ENCODE measurements at places on chromosomes 16 and 17.

- no peak for DNase-seq
Observed at GRCh38 chr17:41549596-41550039, 21.5 kb upstream of the KRT19 start.

- peak; percentile 61 for DNase-seq
Observed at GRCh38 chr16:11949527-11949926, 7.7 kb upstream of the NPIPB2 start.

GRCh38 chr16:15973421-15973820 lies 24.0 kb downstream of the ABCC1 start:
- DNase-seq = no peak

- no peak for DNase-seq
Observed at GRCh38 chr17:19748807-19749193, 702 bp upstream of the ALDH3A1 start.

- no peak for DNase-seq
Observed at GRCh38 chr17:80786470-80786869, 205.2 kb upstream of the CHMP6 start.

GRCh38 chr16:82792693-82793092 lies 165.9 kb downstream of the CDH13 start:
- DNase-seq = no peak

GRCh38 chr16:2276368-2277195 lies 8.7 kb upstream of the RNPS1 start:
- DNase-seq = no peak

DNA sequence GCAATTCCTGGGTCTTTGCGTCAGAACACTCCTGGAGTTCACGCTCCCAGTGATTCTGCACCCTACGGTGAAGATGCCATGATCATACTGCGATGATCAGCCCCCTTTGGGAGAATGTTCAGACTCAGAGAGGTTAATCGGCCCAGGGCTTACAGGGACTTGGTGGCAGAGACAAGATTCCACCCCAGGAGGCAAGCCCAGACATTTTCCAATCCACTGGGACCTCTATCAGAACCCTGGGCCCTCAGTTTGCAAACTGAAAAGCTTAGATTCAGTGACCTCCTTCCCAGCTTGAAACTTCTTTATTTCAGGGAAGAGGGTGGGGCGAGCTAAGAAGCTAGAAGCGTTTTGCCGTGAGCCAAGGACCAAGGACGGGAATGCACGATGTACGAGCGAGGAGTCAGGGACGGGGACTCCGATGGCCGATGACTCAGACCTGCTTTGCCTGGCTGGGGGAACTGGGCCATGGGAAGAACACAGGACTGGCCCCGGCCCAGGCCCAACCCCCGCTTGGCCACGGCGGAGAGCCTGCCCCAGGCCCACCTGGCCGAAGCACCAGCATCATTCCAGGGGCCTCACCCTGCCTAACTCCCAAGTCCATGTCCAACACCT lies 34.7 kb downstream of the SOCS3 start:
- no peak for DNase-seq

DNA sequence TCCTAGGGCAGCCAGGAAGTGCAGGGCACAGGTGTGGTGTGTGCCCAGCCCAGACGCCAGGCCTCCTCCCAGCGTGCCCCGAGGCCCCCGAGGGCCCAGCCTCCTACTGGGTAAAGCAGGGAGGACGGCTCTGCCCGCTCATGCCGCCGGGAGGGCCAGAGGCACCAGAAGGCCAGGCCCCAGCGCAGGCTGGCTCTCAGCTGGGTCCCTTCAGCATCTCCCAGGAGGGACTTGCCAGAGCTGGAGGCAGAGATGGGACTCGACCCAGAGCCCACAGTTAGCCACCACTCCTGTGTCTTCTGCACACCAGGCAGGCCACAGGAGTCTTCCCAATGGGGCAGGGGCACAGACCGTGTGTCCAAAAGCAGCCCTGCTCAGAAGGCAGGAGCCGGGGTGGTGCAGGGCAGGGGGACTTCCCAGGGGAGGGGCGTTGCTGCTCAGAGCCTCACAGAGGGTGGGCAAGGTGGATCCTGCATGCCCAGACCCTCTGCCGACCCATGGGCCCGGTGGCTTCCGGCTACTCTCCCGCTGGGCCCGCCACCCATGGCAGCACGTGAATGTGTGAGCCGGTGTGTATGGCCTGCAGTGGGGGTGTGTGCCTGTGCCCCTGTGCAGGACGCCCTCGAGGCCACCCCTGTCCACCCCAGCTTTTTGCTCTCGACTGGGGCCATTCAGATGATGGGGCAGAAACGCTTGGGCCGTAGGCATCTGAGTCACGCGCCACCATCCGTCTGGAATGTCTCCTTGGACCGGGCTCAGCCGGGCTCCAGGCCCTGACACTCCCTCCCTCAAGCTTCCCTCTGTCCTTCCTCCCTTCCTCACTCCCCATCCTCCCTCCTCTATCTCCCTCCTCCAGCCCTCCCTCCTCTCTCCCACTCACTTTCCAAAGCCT lies 5.7 kb upstream of the ZNF469 start:
- no peak for DNase-seq

GRCh38 chr17:17063546-17064122 lies 21.4 kb downstream of the MPRIP start:
- no peak for DNase-seq

GRCh38 chr16:13030769-13031168 lies 129.4 kb downstream of the SHISA9 start:
- DNase-seq = no peak

DNA sequence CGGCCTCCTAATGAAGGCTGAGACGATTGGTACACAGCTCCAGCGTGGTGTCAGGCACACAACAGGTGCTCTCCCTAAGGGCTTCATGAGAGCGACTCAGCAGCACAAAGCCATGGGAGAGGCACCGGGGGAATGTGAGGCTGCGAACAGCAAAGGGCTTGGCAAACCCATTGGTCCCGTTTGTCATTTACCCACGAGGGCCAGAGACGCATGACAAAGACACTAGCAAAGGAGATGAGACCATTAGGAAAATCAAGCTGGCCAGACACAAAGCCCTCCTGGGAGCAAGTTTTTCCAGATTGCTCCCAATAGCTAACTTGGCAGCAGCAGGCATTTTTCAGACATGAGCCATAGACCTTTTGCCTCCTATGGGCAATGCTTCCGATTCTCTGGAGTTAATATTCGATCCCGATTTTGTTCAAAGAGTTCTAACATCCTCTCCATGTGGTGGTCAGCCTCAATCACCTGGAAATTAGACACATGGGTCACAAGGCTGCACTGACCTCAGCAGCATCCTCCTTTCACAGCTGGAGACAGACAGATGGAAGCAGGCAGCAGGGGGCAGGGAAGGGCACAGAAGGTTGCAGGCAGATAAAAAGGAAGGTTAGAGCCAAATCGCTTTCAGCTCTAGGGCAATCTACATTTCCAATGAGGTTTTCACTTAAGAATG lies 38.2 kb downstream of the TK2 start:
- DNase-seq = no peak

- no peak for DNase-seq
Observed at GRCh38 chr16:31216422-31217135, at the start of gene PYDC1. Gene PYDC1, minus strand, starts transcription at chr16:31217135. Its CDS starts 107 bp downstream, at chr16:31217028.

DNA sequence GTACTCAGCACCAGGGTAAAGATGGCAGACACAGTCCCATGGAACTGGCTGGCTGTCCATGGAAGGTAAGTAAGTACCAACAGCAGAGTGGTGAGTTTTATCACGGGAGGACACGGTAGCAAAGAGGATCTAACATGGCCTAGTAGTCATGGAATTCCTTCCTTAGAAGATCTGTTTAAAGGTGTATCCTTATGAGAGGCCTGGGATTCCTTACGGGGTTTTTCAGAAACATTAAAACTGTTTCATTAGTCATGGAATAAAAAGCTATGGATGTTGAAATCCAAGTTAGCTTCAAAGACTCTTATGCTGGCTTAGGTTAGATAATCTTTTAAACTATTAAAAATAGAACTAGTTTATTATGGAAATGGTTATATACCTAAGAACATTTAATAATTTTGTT lies 7.4 kb downstream of the FTO start:
- no peak for DNase-seq

- no peak for DNase-seq
Observed at GRCh38 chr17:5257124-5257523, 22.5 kb upstream of the SCIMP start.

DNA sequence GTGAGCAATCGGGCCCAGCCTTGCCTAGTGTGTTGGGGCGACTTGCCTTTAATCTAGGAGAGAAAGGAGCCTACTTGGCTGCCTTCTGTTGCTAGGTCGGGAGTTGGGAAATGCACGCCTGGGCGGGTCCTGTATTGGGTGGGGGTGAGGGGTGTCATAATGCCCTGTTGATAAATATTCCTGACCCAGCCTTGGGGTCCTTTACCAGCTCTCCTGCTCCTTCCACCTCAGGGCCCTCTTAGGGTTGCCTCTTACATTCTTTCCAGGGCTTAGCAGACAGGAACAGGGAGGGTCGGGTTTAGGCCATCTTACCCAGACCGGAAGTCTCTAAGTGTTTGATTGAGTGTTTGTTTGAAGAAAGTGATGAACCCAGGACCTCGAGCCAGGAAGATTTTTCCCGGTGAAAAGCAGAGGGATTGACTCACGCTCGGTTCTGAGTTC lies 112.9 kb downstream of the SEC14L1 start:
- DNase-seq = no peak

- no peak for DNase-seq
Observed at GRCh38 chr17:4946312-4946976, 1.9 kb downstream of the PFN1 start.

- no peak for DNase-seq
Observed at GRCh38 chr17:32156656-32157055, 14.4 kb downstream of the RHOT1 start.

DNA sequence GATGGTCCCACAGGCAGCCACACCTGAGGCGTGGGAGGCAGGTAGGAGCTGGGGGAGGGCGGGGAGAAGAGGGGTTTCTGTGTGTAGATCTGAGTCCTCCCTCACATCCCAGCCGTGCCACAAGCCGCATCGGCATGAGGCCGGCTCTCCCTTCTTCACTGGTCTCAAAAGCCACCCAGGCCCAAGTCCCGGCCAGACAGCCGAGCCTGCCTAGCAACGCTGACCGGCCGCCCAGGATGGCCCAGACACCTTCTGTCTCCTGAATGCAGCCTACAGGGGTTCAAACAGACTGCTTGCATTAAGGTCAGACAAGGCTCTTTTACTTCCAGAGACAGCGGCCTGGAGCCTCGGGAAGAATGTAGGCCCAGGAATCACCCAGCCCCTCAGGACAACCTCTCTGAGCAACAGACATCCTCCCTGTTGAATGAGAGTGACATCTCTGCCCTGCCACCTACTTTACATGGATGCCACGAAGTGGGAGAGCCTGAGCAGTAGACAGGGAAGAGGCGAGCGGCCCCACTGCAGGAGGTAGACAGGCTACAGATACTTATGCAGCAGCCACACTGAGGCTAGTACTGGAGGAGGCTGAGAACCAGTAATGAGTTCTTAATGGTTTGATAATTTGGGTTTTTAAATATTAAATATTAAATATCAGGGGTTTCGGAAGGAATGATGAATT lies 69.6 kb downstream of the N4BP1 start:
- no peak for DNase-seq

- no peak for DNase-seq
Observed at GRCh38 chr17:79887451-79887991, 48.3 kb upstream of the CBX4 start.

DNA sequence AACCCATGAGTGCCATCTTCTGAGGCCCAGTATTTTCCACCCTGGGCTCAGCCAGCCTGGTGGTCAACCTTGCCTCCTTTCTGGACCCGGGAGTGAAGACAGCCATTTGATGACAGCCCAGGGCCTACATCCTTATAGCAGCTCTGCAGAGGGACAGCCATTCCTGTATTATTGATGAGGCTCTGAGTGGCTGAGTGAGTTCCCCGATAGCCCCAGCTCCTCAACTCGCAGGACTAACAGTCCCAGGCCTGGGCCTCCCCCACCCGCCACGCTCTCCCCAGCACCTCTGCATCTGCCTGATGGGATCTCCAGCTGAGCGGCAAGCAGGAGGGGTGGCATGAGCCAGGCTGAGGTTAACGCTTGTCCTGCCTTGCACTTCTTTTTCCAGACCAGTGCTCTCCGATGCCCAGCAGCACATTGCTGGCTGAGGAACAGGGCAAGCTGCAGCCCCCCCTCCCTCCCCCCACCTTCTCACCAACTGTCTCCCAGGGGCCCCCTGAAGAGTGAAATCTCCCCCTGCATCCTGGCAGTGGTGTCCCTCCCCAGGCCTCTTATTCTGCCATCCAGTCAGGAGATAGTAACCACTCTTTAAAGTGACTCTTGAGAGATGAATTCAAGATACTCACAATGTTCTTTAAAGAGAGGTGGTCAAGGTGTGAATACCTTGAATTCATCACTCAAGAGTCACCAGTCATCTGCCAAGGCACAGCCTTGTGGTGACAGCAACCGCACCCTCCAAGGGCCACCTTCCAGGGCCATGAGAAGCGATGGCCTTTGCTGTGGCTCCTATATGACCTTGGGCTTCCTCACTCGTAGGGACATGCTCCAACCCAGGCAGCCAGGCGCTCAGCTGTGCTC lies 23.5 kb downstream of the CACNG5 start:
- DNase-seq = no peak

- no peak for DNase-seq
Observed at GRCh38 chr16:69867784-69868560, 83.2 kb upstream of the CLEC18A start.

GRCh38 chr16:17440131-17440530 lies 30.6 kb downstream of the XYLT1 start:
- DNase-seq = no peak

DNA sequence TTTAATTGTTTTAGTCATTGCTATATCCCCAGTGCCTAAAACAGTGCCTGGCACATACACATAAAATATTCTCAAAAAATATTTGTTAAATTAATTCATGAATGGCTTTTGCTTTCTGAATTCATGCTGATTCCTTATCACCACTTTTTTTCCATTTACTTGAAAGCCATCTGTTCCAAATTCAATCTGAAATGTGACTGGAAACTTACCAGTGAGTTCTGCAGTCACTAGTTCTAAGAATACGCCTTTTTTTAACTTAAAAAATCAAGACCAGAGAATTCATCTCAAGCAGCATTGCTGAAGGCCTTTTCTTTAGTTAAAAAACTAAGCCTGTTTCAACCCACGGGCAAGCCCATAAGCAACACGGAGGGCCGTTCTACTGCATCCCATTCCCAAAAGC lies 114.0 kb upstream of the ERCC4 start:
- no peak for DNase-seq

- DNase-seq = peak; percentile 55
Observed at GRCh38 chr16:4613636-4614570, 785 bp downstream of the UBALD1 start.

DNA sequence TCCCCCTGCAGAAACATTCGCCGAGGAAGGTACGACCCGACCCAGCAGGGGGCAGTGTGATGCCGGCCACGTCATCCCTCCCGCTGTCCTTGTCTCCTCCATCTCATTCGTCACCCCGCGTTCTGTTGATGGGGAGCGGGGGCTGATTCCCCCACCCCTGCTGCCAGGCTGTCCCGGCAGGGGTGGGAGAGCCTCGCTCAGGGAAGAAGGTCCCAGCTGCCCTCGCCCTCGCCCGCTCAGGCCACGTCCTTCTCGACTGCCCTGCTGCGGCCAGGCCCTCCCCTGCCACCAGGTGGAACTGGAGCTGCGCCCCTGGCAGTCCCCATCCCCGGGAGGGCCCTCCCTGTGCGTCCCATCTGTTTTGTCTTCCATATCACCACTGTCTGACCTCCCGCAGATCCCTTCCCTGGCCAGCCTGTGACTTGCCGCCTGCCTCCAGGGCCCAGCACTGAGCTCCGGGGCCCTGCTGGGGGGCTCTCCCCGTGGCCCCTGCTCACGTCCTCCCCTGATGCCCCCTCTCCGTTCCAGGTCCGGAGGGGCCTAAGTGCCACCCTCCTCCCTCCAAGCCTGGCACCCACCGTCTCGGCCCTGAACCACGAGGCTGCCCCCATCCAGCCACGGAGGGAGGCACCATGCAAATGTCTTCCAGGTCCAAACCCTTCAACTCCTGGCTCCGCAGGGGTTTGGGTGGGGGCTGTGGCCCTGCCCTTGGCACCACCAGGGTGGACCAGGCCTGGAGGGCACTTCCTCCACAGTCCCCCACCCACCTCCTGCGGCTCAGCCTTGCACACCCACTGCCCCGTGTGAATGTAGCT lies 20.6 kb downstream of the ADAM11 start:
- peak; percentile 87 for DNase-seq
